Left renal pelvis (tissue), 4 donors: ENCODE measurements at places on chromosomes 3 and 15. TPM values are rescaled to one million over a fixed set of nuclear protein-coding genes. Genes with fewer than 3 reads are reported as not detected.

The PLSCR2 gene
- polyA plus RNA-seq = 0.25 TPM

GRCh38 chr15:39685999-39686613, 96.5 kb downstream of the FSIP1 start:
- no peak for DNase-seq

The BCL6 gene
- 14.9 TPM for polyA plus RNA-seq

The GOLGA8T gene
- not detected for polyA plus RNA-seq

DNA sequence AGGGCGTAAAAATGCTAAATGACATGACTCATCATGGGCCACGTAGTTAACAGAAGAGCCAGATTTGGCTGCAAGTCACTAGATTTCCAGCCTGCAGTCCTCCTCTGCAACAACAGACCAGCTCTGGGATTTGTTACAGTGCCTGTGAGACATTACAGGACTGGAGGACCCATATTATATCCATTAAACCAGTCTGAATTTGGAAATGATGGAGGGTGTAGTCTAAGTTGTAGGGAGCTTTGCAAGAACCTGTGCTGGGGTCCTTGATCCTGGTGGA, 10.8 kb downstream of the ZNF774 start:
- no peak for DNase-seq

The GRK7 gene
- 0.26 TPM for polyA plus RNA-seq

DNA sequence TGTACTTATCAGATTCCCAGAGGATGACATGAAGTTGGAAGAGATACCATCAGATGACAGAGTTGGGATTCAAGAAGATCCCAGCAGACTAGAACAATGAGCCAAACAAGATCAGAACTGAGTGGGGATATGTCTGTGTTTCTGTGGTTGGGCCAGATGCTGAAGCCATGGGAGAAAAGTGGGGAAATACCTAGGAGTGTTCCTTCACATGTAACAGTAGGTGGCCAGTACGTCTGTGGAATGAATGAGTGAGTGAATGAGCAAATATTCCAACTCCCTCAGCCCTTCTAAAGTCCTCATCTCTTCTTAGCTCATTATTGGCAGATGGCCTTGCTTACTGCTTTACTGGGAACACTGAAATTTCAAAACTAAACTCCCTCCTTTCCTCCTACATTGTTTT, 32.2 kb upstream of the GREM1 start:
- DNase-seq = no peak

GRCh38 chr15:45715528-45715927, 80.7 kb downstream of the SQOR start:
- DNase-seq = no peak

DNA sequence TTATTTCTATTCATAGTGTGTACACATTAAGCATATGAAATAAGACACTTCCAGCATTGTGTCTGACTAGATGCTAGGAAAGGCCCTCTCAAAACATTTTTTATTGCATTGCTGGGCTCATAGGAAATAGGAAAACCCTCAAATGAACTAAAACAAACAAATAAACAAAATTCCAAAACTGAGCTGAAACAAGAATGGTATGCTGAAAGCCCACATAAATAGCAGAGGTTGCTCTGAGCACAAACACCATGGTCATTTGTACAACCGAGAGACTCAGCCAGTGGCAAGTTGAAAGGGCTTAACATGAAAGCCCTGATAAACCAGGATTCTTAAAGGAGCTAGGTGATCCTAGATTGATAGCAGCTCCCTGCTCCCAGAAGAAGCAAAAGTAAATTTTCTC, 310.0 kb upstream of the WNT5A start:
- DNase-seq = no peak

GRCh38 chr3:138206196-138206595, 19.1 kb downstream of the ARMC8 start:
- no peak for DNase-seq

The CNTN3 gene
- polyA plus RNA-seq = 21.4 TPM

DNA sequence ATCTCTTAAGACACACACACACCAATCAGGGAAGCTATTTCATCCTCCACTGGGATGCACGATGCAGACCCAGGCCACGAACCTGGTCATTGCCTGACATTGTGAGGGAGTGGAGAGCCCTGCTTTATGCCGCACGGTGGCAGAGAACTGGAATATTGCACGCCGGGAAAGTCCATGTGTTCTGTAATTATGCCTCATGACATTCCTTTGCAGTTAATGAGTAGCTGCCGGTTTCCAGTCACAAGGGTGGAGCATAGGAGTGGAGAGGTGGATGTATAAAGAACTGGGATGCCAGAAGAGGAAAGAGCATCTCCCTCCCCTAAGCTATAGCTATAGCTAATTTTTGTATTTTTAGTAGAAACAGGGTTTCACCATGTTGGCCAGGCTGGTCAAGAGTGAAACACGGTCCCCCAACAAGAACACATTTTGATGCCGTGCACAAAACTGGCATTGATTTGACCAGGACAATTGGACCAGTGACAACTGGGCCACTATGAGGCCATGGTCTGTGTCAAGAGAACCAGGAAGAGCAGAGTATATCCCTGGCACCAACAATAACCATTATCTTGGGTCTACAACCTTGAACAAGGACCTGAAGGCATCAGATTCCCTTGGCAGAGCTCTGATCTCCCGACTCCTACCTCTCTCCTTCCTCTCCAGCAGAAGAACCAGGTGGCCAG, 51.4 kb downstream of the SH3BP5 start:
- no peak for DNase-seq

DNA sequence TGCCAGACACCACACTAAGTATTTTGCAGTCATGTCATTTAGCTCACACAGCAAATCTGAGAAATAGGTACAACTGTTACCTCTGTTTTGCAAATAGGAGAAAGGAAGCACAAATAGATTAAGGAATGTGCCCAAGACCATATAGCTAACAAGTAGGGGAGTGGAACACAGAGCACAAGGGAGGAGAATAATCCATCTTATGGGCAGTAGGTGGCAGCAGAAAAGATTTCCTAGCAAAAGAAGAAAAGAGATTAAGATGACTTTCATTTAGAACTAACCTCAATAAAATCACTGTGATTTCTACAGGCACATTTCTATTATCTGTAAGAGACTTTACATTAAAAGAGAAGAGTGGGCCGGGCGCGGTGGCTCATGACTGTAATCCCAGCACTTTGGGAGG, 49.1 kb downstream of the NR1I2 start:
- DNase-seq = no peak

- no peak for DNase-seq
Measured at GRCh38 chr15:78718837-78719236, 77.8 kb upstream of the CHRNB4 start.

The GCSAM gene
- 3.1 TPM for polyA plus RNA-seq

The GOLGA6B gene
- polyA plus RNA-seq = 0.55 TPM

The MUC20 gene
- polyA plus RNA-seq = 2.7 TPM

The TRIM71 gene
- 8.6 TPM for polyA plus RNA-seq

The MORC1 gene
- polyA plus RNA-seq = 0.20 TPM

DNA sequence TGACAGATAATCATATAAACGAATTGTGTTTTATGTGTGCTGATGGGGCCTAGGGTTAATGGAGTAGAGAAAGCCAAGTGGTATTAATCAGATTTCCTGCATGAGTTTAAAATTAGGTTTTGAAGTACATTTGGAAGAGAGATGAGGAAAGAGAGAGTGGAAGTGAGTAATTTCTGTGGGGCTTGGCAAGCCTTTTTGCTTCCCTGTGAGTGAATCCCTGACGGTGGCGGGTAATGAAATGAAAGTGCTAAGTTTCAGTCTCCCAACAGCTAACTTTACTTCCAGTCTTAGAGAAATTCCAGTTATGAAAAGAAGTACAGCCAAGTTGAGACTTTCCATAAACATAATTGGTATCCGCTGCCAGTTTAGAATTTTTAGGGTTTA, 139.4 kb downstream of the BBX start:
- DNase-seq = no peak

DNA sequence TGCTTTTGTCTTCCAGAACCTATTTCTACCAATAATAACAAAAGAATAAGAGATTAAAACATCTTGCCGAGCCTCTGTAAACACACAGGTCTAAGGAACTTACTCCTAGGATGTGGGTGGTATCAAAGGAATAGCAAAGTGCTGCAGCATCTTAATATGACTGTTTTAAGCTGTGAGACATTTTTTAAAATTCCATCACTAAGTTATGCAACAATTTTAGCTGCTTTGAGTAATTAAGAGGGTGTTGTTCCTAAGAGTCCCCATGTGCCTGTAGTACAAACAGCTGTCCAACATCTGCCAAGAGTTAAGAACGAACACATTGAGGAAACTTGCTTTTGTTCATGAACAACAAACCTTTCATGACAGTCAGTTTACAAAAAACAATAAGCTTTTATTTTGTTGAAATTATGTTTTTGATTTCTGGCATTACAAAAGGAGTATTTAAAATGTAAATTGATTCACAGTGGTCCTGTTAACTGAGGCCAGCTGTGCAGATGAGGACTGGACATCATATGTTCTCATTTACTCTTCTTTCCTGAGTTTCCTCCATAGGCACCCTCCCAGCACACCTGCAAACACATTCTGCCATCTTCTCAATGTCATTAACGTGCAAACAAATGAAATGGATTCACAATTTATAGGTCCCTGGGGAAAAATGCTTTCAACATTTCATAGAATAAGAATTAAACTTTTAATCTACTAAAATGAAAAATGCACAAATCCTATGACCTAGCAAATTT, 337.3 kb upstream of the ARHGEF26 start:
- no peak for DNase-seq

- DNase-seq = no peak
Measured at GRCh38 chr3:134809427-134810051, 14.5 kb downstream of the EPHB1 start.

DNA sequence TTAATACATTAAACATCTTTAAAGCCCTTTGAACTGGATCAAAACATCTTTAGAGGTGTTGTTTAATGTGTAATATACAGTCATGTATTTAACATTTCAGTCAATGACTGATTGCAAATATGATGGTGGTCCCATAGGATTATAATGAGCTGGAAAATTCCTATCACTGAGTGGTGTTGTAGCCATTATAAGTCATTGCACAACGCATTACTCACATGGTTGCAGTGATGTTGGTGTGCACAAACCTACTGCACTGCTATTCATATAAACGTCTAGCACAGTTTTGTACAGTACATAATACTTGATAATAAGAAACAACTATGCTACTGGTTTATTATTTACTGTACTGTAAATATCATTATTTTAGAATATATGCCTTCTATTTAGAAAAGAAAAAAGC, 75.6 kb downstream of the DTWD1 start:
- DNase-seq = no peak

GRCh38 chr3:149703466-149703865, 45.6 kb upstream of the WWTR1 start:
- no peak for DNase-seq

The TLR9 gene
- 0.23 TPM for polyA plus RNA-seq

The SUCLG2 gene
- polyA plus RNA-seq = 82.7 TPM

The XCR1 gene
- 0.15 TPM for polyA plus RNA-seq

The COMMD2 gene
- polyA plus RNA-seq = 54.3 TPM

GRCh38 chr15:71215126-71215894, 100.0 kb downstream of the THSD4 start:
- no peak for DNase-seq

The ZDHHC19 gene
- polyA plus RNA-seq = not detected

- DNase-seq = no peak
Measured at GRCh38 chr3:185934174-185934557, 3.6 kb downstream of the TRA2B start.

- no peak for DNase-seq
Measured at GRCh38 chr3:143098032-143098764, 21.4 kb upstream of the CHST2 start.

- no peak for DNase-seq
Measured at GRCh38 chr3:4409971-4410573, 57.0 kb downstream of the SUMF1 start.

The AHSG gene
- polyA plus RNA-seq = 1.9 TPM

DNA sequence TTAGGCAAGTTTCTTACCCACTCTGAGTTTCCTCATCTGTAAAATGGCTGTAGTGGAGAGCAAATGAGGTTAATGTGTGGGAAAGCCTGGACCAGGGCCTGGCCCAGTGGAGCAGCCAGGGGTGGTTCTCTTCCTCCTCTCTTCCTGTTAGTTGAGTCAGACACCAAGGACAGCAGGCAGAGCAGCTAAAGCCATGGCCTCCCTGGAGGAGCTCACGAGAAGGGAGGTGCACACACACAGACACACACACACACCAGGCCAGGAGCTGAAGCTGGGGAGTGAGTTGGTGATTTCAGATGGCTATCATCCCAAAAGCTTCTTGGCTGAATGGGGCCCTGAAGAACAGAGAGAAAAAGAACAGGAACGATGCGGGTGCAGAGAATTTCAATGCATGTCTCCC, 33.2 kb upstream of the TSPAN3 start:
- DNase-seq = no peak

- DNase-seq = no peak
Measured at GRCh38 chr3:37985637-37986320, 4.8 kb upstream of the VILL start.

The ZNF501 gene
- 12.9 TPM for polyA plus RNA-seq

DNA sequence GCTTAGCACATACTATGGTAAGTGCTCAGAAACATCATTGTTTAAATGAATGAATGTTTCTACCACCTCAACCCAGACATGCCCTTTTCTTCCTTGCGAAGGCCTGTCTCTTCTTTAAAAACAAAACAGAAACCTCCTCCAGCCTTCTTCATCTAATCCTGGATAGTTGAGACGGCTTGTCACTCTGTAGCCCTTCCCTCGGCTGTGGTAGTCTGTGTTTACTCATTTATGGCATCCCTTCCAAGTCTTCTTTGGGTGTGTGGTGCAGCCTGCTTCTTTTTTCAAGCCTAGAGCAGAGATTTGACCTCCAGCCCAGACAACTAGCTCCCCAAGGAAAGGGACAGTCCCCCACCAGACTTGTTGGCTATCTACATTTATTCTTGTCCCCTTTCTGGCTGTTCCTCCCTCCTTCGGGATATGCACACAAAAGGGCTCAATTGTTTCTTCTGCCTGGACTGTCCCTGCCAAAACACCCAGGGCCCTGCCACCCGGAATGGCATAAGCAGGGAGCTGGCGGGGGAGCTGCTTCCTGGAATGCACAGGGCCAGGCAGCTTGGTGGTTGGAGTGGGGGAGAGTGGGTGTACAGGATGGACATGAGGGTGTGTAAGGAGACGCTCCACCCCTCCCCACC, 67.8 kb downstream of the ITGA11 start:
- no peak for DNase-seq

The OXTR gene
- 0.86 TPM for polyA plus RNA-seq

DNA sequence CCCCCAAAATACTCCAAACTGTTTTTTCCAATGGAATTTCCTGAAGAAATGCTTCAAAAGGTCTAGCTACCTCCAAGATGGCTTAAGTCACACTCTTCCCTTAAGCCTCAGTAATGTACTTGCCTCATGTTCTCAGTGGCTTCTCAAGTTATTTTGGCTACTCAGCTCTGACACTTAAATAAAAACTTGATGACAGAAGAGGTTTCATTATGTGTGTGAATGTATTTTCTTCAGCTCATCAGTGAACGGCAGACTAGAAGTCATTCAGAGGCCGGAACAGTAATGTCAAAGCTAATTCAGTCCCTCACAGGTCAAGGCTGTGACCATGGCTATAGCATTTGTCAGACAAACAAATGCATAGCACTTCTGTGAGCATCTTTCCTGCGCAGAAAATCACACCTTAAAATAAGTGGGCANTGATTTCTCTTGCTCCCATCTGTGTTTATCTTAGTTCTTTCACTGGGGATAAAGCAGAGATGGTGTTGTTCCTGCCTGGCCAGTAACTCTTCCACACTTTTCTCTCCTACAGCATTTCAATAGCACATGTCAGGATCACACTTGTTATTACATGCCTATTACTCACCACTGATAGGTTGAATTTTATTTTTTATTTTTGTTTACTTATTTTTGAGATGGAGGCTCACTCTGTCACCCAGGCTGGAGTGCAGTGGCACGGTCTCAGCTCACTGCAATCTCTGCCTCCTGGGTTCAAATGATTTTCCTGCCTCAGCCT, 68.5 kb upstream of the PLCL2 start:
- no peak for DNase-seq

The WNT7A gene
- polyA plus RNA-seq = not detected
